ENCODE measurements at places on chromosomes 4 and X.

DNA sequence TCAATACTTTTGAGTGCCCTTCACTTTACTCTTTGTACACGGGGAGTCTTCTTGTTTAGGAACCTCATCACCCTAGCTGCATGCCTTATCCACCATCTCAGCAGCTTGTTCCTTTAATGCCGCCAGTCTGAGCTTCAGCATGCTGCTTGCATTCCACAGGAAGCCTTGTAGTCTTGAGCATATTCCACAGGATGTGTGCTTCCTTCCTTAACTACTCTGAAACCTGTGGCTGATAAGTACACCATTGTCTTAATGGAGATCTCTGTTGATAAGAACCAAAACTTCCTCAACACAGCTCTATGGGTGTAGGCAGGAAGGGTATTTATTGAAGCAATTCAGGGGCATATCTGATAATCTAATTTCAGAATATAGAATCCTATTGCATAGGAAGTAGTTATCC is 24.4 kb upstream of the CCNI start:
- no peak for DNase-seq

DNA sequence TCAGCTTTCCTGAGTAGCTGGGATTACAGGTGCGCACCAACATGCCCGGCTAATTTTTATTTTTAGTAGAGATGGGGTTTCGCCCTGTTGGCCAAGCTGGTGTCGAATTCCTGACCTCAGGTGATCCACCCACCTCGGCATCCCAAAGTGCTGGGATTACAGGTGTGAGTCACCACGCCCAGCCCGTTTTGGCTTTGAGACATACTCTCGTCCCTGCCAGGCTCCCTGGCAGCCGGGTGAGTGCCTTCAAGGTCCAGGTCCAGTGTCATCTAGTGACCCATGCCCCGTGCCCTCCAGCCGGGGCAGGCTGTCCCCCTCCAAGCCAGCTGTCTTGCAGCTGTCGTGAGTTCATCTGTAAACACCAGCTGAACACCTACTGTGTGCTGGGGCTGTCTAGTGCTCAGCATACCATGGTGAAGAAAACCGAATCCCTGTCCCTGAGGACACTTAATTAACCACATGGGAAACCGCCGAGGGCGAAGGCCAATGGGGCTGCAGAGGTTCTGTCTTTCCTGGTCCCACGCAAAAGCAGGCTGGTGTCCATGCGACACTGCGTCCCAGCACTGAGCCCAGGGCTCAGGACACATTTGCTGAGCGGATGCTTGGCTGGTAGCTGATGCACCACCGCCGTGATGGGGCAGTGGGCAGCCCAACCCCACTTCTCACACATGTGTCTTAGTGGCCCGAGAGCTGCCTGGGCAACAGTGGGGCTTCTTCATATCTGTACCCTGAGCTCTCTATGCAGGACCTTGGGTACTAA is 21.9 kb downstream of the NSG1 start:
- DNase-seq: no peak

GRCh38 chrX:39936886-39937770 is 160.6 kb downstream of the BCOR start:
- DNase-seq: peak; percentile 13

DNA sequence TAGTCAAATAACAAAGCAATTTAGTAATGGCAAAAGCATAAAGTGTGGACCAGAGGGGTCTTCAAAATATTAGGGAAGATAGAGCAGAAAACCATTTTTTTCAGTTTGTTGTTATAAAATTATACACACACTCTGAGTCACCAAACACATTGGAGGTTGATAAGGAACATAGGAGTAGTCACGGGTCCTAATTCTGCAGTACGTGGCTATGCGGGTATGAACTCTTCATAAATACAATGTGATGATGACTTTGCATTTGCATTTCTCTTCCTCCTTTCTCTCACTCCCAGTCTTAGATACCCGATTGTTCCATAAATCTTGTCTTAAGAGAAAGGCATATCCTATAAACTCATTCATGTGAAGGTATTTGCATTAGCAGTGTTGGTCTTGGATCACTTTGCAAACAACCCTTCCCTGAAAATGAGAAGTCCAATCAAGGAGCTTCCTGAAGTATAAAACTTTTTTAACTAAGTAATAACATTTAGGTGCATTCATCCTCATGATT is 223.6 kb downstream of the PALLD start:
- DNase-seq: no peak

- DNase-seq: no peak
These were observed 142.5 kb downstream of the CXXC4 start for GRCh38 chr4:104352211-104352610.

DNA sequence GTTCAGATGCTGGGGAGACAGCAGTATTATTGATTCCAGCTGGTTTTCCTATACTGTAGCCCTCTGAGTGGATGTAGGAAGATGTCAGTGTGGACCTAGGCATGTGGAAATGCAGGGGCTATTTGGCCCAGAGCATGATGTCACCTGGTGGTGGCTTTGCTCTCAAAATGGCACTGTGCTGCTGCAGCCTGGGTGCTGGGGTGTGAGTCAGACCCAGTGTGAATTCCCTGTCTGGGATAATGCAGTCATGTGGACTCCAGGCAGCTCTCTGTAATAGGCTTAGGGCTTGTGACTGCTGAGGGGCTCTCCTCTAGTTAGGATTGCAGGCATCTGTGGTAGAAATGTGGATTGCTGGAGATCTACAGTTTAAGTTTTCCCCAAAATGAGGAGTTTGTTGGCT is 70.7 kb downstream of the DCAF8L2 start:
- no peak for DNase-seq

DNA sequence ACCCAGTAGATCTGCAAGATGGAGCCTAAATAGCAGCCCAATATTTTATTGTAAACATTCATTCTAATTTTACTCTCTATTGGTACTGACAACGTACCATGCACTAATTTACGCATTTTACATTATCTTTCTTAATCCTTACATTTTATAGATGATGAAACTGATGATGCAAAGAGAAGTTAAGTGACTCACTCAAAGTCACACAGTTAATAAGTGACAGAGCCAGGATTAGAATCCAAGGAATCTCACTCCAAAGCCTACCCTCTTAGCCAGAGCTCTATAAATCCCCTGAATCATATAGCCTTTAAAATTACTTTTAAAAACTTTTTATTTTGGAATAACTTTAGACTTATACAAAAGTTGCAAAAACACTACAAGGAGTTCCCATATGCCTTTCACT is 37.6 kb downstream of the PHKA1 start:
- DNase-seq: no peak

DNA sequence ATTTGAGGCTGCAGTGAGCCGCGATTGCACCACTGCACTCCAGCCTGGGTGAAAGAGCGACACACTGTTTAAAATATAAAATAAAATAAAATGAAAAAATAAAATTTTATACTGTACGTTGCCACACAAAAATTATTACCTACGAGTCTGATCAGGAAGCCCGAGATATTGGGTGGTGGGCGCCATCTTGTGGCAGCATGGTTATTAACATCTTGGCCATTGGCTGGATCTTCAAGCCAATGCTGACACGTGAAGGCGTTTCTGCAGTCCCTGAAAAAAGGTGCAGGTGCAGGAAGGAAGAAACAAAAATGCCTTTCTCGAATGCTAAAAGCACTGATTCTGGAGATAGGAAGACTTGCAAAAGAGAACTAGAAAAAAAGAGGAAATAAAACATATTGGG is 4.9 kb upstream of the TLR8 start:
- peak; percentile 71 for DNase-seq

DNA sequence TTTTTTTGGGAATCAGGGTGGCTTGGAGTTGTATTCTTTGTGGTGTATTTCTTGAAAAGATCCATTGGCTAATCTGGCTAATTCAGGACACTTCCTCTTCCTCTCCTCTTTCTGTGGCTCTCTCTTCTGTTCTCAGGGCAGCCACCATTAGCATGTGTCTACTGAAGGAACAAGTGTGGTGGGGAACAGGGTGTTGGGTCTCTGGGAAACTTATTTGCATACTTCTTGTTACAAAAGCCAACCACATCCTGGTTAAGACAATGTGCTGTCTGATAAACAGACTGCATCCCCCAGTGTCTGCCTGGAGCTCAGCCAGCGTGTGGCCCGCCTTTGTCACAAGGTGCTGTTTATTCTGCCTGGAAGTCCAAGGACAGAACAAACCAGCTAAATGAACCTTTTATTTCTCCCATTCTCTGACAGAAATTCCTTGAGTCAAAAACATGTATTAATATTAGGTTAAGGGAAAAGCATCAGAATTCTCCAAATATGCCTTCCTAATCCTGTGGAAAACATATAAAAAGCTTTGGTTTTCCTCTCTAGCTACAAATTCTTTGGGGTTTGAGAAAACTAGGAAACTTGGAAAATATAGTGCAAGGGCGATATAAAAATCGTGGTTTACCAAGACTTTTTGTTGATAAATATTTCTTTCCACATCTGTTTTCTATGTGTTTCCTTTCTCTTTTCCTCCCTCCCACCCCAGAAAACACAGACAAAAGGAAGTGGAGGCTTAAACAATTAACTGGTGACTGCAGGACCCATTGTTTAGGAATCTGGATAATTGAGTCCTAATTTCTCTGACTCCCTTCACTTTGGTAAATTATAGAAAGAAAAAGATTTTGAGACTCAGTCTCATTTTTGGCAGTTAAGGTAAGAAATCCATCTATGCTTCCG is 203.6 kb downstream of the SPRY1 start:
- DNase-seq: peak; percentile 54

DNA sequence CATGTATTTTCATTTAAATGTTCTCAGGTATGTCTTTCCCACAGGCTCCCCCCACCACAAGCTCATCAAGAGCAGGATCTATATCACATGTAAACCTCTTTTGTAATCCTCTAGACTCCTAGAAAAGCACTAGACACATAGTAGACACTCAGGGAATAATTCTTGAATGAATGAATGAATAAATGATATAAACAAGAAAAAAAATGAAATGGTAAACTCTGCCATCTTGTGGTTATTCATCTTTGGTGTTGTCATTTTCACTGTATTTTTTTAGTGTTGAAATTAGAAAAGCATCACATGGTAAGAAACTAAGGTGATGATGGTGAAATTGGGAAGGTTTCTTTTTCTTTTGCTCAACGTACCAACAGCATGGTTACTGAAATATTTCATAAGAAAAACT is 34.2 kb upstream of the C1GALT1C1 start:
- no peak for DNase-seq

DNA sequence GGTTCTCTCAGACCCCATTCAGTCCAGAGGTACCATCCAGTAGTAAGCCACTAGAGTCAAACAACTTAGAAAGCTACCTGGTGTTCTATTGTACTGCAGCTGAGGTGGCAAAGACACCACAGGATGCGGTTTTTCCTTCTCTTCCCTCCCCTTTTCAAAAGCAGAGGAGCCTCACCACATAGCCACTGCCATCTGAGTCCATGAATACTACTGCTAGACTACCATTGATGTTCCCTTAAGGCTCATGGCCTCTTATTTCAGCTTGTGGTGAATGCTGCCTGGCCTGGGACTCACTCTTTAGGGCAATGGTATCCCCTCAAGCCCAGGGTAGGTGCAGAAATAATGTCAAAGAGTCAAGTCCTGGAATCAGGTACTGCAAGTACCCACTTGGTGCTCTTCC is 41.8 kb upstream of the KLHL4 start:
- DNase-seq: no peak

GRCh38 chr4:164239976-164240375 is 514.0 kb upstream of the SMIM31 start:
- DNase-seq: no peak

GRCh38 chrX:21645431-21645830 is 12.7 kb downstream of the KLHL34 start:
- no peak for DNase-seq

DNA sequence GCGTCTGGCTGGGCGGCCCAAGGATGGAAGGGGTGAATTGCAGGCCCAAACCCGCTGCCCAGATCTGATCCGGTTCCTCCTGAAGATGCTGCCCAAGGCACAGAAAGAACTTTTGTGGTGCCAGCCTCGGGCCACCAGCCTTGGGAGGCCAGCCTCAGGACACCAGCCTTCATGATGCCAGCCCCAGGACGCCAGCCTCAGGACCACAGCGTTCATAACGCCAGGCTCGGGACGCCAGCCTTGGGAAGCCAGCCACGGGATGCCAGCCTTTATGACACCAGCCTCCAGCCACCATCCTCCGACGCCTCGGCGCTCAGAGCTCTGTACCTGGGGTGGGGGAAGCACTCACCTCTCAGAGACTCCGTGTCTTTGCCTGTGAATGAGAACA is 107.8 kb downstream of the ADRA2C start:
- no peak for DNase-seq

- DNase-seq: no peak
These were observed 106.4 kb upstream of the NWD2 start for GRCh38 chr4:37138019-37138653.

GRCh38 chrX:24204331-24204730 is 54.8 kb downstream of the ZFX start:
- no peak for DNase-seq

GRCh38 chrX:103153661-103154060 is 60.7 kb upstream of the NXF3 start:
- DNase-seq: no peak

DNA sequence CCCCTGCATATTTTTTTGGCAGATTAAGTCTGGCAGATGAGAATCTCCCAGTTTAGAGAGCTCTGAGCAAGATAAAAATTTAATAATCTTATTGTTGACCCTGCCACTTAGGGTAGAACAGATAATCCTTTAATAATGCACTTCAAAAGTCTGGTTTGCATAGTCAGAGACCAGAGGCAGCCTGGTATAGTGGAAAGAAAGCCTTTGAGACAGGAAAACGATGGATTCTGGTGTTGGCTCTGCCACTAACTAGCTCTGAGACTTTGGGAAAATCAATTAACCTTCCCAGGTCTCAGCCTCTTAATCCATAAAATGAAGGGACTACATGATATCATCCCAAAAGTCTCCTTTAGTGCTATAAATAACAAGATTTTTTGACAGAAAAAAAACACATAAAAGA is 824.5 kb downstream of the STIM2 start:
- no peak for DNase-seq

DNA sequence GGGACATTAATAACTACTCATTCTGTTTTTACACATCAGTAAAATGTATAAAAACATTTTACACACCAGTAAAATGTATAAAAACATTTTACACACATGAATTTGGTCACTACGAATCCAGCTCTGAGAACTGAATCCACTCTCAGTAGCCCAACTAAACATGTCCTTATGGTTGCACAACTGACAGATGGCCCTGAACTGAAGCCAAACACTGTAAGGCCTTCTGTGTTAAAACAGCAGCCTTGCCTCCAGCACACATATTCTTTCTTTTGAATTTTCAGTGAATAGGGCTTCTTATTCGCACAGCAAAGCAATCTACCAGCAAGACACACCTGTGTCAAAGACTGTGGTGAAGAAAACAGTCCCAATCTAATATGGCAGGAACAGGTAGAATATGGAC is 169.9 kb upstream of the FMR1 start:
- no peak for DNase-seq

DNA sequence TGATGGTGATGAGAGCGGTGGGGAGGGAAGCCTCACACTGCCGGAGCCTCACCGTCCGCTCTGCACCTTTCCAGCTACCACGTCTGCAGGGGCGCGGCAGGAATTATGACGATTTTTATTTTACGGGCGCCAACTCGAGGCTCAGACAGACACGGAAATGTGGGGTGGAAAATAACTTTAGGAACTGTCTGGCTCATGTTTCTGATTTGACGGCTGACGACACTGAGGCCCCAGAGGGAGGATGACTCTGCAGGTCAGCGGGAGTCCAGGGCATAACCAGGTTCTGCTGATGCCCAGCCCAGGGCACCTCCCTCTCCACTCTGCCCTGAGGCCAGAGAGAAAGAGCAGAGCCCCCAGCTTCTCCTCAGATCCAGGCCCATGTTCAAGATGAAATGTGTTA is 43.9 kb downstream of the C4orf50 start:
- no peak for DNase-seq

GRCh38 chr4:7697821-7698220 is 241.8 kb downstream of the AFAP1 start:
- no peak for DNase-seq

All from activated CD4-positive, alpha-beta T cell treated with anti-CD3 and anti-CD28 coated beads, Interleukin-2, amount 50 U/mL, for 16 hours (primary cell).